Epithelial cell of esophagus (primary cell): ENCODE measurements at places on chromosomes 7 and 10.
A peak's percentile ranks its signal among the peaks of the same experiment; 100 is the strongest.

GRCh38 chr7:108112683-108113082, 17.5 kb downstream of the LAMB4 start:
- no peak for DNase-seq

GRCh38 chr7:84908196-84908793, 278.6 kb downstream of the SEMA3D start:
- DNase-seq = no peak

DNA sequence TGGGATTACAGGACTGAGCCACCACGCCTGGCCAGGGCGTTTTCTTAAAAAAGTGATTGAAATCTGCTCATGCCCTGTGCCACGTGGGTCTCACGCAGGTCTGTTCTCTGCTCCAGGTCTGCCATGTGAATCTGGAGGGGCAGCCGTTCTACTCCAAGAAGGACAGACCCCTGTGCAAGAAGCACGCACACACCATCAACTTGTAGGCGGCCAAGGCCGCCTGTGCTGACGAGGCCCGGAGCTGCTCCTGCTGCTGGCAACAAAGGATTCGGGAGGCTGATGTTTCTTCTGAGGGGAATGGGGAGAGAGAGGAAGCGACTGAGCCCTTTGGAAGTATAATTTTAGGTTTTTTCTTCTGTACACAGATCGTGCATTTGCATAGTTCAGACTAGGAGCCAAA, 23.6 kb upstream of the BMPR1A start:
- DNase-seq = no peak

GRCh38 chr7:36303202-36304098, 86.2 kb upstream of the ANLN start:
- peak; percentile 90 for DNase-seq

GRCh38 chr10:71234004-71234894, 21.9 kb downstream of the UNC5B start:
- DNase-seq = no peak

DNA sequence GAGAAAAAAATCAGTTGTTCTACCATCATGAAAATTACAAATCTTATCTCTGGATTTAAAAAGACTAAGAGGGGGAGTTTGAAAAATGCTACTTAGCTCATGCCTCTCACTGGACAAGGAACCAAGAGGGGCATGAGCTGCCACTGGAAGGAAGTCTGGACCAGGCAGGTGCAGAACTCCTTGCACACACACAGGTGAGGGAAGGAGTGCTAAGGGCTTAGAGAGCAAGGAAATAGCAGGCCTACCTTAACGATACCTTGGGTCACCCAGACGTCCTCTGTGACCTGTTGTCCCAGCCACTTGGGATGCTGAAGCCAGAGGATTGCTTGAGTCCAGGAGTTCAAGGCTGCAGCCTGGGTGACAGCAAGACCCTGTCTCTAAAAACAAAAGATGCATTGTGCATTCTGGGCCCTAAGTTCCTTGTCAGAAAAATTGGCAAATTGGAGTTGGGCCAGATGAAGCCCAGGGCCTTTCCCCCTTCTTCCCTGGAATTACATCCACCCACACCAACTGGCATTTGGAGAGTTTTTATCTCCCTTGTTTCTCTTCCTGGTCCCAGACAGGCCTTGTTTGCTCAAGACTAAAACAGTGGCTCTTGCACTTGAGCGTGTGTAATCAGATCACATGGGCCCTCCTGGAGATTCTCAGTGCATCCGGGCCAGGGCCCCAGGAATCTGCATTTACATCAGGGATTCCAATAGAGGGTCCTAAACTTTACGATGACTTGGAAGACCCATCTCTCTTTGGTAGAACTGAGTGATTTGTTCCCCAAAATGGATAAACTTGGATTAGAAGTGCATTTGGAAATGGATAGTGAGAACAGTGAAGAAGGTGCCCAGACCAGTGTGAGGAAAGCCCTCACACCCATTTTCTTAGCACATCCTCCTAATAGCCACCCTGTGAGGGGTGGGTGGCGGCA, 3.0 kb downstream of the DDIT4 start:
- peak; percentile 80 for DNase-seq

DNA sequence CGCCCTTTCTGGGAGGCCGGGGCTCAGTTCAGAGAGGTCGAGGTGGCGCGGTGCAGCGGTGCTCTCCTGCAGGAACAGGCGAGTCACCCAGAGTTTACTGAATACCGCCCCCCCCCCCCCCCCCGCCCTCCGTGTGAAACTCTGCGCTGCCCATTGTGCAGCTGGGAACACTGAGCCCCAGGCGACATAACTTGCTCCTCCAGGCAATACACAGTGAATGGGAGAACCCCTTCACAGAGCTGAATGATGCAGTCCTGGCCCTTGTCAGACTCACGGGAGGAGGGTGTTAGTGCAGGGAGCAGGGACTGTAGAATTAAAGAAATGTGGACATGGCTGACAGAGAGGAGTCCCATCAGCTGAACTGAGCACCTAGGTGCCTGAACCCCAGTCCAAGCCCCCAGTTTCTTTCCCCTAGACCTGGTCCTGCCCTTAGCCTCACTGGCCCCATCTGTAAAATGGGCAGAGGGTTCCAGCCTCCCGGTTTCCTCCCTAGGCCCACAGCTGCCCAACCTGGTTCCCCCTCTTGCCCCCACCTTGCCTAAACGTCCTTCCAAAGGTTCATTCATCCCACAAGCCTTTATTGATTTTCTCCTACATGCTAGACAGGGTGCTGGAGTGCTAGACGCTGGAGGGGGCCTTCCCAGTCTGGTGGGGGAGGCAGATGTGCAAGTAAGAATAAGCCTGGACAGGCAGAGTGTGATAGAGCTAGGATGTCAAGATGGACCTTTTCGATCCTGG, 869 bp upstream of the LOXL4 start:
- no peak for DNase-seq

- no peak for DNase-seq
These were observed 1279.8 kb downstream of the GATA3 start for GRCh38 chr10:9334270-9334669.

GRCh38 chr7:129494041-129494440, 8.3 kb upstream of the SMKR1 start:
- peak; percentile 91 for DNase-seq

DNA sequence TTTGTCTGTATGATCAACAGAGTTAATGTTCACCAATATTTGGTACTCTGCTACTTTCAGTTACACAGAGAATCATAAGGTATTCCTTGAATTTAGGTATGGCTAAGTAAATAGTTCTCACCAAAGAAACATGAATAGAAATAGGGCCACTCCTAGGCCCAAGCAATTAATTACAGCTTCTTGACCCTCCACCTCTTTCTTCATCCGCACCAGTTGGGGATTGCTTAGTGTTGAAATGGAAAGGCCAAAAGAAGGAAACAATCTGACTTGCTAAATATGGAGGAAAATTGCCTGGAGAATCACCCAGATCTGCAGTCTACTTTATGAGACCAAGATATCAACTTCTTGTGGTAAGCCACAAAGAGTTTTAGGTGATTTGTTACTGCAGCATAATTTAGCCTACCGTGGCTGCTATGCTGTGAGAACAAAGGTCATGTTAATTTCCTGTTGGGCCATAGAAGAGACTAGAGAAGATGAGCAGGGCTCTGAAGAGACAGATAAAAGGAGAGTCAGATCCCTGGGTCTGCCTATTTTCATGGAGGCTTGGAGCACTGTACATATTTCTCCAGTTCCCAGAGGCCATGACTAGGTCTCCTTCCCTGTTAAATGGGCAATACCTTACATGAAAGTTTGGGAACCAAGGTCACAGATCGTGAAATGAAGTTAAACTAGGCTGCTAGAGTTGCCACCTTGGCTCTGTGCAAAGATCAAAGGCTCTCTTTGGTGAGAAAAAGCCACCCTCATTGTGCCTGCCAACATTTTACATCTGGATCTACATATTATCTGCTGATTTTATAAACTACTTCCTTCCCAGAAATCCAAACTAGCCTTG, 93.3 kb upstream of the GDF10 start:
- no peak for DNase-seq
